Caco-2 (cell line): ENCODE measurements at places on chromosomes 2 and 18. TPM values are rescaled to one million over a fixed set of nuclear protein-coding genes. Genes with fewer than 3 reads are reported as not detected.

- DNase-seq = no peak
These were observed 1699.3 kb upstream of the TMEFF2 start for GRCh38 chr2:193894081-193894480.

GRCh38 chr2:170817093-170818035 lies 677 bp downstream of the GAD1 start:
- no peak for DNase-seq

- DNase-seq = no peak
These were observed 85.9 kb upstream of the ACSL3 start for GRCh38 chr2:222774941-222775340.

DNA sequence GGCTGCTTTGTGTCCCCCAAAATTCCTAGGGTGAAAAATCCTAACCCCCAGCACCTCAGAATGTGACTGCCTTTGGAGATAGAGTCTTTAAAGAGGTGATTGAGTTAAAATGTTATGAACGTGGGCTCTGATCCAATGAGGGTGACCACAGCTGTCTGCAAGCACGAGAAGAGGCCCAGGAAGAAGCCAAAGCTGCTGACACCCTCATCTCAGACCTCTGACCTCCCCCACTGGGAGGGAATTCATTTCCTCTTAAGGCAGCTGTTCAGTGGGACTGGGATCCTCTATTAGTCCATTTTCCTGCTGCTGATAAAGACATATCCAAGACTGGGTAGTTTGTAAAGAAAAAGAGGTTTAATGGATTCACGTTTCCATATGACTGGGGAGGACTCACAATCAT lies 544.4 kb downstream of the DCDC2C start:
- DNase-seq = no peak

DNA sequence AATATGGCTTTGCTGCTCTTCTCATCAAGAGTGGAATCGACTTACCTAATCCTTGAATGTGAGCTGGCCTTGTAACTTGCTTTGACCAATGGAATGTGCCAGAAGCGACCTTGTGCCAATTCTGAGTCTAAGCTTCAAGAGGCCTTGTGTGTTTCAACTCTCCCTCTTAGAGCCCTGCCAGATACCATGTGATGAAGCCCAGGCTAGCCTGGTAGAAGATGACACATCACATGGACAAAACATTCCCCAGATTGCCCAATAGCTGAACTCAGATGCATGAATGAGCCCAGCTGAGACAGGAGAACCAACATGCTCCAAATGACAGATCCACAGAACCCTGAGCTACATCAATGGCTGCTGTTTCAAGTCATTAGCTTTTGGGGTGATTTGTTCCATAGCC lies 4.2 kb upstream of the KLHL14 start:
- DNase-seq = no peak

DNA sequence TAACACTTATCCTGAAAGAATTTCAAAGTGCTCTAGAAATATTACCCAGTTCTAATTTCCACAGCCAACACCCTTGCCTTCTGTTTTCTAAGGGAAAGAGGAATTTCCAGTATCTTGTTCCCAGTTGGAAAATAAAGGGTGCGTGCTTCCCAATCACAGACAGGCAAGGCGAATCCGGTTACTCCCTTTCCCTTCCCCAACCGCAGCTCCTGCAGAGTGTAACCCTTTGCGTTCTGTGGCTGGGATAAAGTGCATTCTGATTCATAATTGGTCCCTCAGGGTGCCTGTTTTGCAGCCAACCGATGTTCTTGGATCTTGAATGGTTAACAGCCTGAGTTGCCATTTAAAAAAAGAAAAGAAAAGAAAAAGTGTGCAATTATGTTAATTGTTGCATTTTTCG lies 40.6 kb upstream of the PGAP1 start:
- no peak for DNase-seq

DNA sequence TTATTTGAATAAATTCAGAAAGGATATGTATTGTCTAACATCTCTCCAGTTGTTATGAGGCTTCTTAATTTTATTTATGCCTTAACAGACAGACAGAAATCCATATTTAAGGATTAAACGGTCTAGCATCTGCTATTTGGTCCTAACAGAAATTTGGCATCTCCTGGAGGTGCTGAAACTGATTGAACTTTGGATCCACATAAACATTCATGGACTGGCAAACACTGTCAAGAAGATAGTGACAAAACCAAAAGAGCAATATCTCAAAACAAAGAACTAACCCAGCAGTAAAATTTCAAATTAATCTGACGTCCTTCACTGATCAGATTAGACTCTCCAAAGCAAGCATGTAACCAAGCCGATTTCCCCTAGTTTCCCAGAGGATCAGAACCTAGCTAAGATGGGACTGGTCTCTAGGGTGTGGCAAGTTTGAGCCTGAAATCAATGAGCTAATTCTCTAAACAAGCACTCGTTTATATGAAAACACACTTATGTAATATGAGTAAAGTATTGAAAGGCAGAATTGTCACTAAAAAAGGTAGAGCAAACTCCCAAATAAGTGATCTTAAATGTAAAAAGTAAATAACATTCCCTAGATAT lies 139.5 kb downstream of the NOL4 start:
- no peak for DNase-seq

- DNase-seq = no peak
These were observed 382.3 kb upstream of the NT5C1B start for GRCh38 chr2:18971628-18972027.

DNA sequence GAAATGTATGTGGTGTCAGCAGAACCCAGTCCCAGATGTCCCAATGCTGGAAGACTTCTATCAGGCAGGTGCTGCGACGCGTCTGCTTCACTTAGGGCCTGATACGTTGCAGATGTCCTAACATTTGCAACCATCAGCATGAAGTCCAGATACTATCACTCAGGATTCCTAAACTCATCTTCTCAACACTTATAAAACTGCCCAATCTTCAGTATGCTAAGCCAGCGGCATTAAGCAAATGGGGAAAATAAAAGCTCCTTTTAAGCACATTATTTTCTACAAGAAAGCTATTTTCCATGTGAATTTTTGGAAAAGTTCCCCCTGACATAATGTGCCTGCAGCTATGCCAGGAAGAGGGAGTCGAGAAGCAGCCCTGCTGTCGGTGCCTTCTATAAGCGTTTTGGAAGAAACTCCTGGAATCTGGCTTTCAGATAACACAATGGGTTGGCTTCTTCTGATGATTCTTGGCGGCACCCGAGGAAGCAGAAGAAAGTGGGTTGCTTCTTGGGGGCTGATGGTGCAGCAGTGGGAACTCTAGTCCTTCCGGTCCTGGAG lies 60.7 kb upstream of the ITGA6 start:
- DNase-seq = no peak

- peak; percentile 43 for DNase-seq
These were observed 1407.4 kb downstream of the SUCLG1 start for GRCh38 chr2:83051538-83052170.

DNA sequence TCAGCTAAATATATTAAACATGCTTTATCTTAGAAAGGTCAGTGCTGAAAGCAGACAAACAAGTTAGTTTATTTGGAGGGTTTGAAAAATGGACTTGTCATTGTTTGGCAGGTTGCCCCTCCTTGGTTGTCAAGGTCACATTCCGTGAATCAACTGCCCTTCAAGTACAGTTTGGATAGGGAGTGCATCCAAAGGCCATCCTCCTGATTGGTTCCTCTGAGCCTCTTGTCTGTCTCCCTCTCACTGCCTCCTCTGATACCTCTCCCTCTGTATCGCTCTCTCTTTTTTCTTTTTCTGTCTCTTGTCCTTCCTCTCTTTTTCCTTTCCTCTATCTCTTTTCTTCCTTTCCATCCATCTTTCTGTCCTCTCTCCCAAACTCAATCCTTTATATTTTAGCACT lies 5.4 kb downstream of the ITGAV start:
- no peak for DNase-seq

- no peak for DNase-seq
These were observed 628 bp downstream of the GIGYF2 start for GRCh38 chr2:232697807-232698110.

- DNase-seq = no peak
These were observed 81.9 kb downstream of the TMEM131 start for GRCh38 chr2:97913846-97914245.

DNA sequence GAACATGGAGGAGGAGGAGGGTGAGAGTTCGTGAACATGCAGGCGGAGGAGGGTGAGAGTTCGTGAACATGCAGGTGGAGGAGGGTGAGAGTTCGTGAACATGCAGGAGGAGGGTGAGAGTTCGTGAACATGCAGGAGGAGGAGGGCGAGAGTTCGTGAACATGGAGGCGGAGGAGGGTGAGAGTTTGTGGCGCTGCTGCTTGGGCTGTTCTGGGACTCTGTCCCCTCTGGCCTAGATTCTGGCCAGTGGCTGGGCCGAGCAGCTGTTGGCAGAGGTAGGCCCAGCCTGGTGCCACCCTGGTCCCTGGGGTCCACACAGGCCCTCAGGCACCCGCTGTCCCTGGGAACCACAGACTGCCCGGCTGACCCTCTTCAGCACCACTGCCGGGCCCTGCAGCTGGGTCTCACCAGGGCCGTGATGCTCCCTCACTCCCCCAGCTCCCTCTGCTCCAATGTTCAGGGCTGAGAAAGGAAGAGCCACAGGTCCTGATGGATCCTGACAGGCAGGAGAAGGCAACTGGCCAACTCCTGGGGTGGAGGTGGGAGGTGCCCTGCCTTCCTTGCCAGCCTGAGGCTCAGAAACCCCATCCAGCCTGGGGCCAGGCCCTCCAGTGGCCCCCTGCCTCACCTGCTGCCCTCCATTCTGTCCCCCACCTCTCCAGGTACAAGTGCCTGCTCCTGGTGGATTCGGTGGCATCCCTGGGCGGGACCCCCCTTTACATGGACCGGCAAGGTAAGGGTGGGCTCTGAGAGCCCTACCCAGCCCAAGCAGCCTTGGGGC lies 3.9 kb downstream of the AGXT start:
- no peak for DNase-seq

DNA sequence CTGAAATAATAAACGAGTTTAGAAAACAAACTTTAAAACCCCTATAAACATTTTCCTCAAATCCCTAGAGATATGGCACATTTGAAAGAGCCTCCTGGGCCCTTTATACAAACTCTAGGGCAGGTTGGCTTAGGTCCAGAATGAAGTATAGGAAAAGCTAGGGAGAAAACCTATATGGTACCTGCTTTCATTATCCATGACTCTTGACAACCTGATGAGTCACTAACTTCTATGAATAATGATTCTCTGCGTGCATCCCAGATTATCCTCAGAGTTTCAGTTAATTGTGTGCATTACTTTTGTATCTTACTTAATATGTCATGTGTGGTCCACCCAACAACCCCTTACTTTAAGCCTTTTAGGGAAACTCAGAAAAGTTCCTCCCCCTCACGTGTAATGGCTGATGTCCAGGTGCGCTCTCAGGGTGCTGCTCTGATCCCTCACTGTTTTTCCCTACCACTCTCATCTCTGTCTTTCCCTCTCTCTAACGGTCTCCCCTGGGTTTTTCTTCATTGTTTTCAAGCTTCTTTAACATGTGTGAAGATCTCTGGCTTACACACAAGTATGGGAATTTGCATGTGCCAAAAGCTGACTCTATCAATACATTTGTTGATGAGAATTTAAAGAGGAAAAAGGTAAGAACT lies 78.5 kb downstream of the LRP1B start:
- no peak for DNase-seq

DNA sequence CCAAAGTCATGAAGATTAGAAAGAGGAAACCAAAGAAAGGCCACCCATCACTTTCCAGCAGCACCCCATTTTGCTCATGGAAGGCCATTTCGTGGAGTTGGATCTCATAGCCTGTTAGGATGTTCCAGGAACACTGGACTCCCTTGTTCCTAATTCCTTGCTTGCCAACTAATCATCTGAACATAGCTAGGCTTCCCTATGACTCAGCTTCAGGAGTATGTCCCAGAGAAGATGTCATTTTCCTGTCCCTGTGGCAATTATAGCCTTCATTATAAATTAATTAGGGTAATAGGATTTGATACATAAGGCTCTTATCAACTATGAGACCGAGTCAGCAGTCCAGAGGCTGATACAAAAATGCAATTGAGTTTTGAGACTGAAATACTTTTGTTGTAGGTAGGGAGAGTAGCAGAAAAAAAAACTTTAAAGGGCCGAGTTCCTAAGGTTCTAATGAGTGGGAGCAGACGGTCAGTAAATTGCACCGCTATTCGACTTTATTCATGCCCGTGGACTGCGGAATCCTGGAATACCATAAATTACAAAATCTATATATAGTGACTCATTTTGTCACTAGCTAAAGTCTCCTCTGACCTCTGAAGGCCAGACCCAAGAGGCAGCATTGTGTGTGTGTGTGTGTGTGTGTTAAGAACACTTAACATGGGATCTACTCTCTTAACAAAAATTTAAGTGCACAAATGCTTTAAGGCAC lies 311.8 kb downstream of the FBXO15 start:
- no peak for DNase-seq

DNA sequence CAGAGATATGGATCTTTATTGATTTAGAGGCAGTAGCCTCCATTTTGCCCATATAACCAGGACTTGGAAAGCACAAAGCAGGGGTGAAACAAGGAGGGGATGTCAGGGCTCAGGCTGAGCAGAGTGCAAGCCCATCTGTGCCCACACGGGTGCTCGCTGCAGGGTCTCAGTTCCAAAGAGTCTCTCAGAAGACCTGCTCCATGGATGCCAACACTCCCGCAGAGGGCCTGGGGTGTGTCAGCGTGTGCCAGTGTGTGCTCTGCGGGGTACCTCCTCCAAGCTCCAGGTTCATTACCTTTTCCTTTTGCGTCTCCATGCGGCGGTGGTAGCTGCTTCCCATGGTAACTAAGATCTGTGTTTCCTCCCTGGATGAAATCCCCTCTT lies 107.5 kb downstream of the EIPR1 start:
- no peak for DNase-seq

DNA sequence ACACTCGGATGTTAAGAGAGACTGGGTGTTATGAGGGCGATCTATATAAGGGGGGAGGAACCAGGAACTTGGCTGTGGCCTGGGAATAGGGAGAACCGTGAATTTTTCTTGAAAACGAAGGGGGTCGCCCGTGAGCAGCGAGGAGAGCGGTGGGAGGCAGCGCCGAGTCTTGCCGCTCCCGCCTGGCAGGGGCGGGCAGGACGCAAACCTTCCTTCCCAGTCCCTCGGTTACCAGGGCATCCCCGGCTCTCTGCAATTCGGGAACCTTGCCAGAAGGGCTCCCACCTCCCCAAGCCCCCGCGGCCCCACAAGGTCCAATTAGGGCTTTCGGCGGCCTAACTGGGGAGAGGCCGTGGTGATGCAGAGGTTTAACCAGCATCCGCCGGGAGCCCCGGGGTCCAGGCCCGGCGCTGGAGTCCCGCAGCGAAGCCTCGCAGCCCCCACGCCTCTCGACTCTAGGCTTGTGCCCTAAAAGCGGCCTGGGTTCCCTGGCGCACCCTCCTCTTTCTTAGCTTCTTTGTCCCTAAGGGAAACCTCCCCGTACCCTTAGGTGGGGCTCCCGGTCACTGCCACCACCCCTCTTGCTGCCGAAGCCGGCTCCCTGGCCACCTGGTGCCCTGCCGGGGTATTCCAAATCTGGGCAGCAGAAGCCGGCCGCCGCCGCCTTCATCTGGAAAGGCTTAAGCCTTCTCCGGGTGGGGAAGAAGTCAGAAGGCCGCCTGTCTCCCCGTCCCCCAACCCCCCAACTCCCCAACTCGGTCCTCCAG lies 680 bp upstream of the FHOD3 start:
- peak; percentile 40 for DNase-seq

- DNase-seq = no peak
These were observed 145.1 kb downstream of the PIEZO2 start for GRCh38 chr18:11004294-11004693.

GRCh38 chr18:419541-420175 lies 80.8 kb downstream of the COLEC12 start:
- no peak for DNase-seq

CRYGD gene
- not detected in 2 replicates for total RNA-seq

SPDYA gene
- 1.5 and 2.0 TPM in 2 replicates for total RNA-seq

SFTPB gene
- not detected in 2 replicates for total RNA-seq

BMP10 gene
- not detected in 2 replicates for total RNA-seq

CASP10 gene
- total RNA-seq = 5.8 and 5.9 TPM in 2 replicates

CLEC4F gene
- total RNA-seq = 0.16 TPM in 1 of 2 replicates, not detected in the other

MSH2 gene
- 70.5 and 72.5 TPM in 2 replicates for total RNA-seq

MTHFD2 gene
- total RNA-seq = 416 and 470 TPM in 2 replicates
